Stimulated activated CD4-positive, alpha-beta T cell treated with anti-CD3 and anti-CD28 coated beads, Interleukin-1b, Interleukin-23, amount 100 ng/mL, for 1 hour (primary cell): ENCODE measurements at places on chromosomes 12 and 14.

DNA sequence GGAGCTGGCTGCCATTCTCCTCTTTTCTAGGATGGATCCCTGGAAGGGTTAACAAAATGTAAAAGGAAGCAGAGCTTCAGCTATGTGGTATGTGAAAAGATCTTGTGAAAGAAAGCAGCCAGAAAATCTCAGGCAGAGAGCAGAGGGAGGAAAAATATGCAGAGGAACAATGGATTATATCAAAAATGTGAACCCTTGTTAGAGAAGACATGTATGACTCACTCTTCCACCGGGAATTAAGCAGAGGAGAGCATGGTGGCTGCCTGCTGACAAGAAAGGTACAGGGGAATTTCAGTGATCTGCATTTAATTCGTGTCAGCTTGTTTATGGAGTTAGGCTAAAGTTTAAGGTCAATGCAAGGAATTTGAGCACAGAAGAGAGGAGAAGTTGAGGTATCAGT lies 46.3 kb downstream of the KCNA1 start:
- no peak for DNase-seq

DNA sequence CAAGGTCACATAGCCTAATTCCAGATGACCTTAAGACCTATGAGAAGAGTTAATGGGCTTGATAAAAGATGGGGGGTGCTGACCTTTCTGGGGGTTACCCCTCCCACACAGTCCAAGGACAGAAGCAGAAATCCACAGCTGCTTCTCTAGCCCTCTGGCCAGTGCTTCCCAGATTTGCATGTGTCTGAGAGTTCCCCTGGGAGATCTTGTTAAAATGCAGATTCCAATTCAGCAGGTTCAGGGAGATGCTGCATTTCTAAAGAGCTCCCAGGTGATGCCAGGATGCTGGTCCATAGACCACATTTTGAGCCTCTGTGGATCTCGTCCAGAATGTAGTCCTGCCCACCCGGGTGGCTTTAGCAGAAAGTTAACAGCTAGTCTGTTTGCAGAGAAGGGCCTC lies 82.1 kb downstream of the WSCD2 start:
- DNase-seq = no peak

DNA sequence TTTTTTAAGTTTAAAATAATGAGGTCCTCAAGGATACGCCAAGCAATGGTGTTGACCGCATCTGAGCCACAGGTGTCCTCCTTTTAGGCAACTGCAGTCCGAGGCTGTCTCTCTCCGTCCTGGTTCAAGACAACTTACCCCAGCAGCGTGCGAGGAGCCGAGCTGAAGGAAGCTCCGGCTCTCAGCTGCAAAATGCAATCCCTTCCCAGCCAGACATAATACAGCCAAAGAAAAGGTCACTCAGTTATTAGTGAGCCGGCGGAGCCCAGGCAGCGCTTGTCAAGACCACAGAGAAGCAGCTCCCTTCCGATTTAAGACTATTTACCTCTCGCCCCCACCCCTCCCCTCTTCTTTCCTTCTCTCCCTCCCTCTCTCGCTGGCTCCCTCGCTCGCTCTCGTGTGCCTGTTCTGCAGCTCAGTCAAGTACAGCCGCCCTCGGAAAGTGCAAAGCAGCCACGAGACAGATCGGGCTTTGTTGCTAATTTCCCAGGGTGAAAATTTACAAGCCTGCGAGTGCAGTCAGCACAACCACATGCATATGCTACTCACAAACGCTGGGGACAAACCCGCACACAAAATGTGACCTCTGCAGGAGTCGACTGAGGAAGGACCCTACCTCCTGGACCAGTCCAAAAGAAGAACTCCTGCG lies 363 bp upstream of the LMO3 start:
- no peak for DNase-seq

GRCh38 chr14:76828339-76829012 lies 2.3 kb downstream of the LRRC74A start:
- DNase-seq = no peak

GRCh38 chr14:32468955-32469354 lies 139.9 kb downstream of the AKAP6 start:
- no peak for DNase-seq

DNA sequence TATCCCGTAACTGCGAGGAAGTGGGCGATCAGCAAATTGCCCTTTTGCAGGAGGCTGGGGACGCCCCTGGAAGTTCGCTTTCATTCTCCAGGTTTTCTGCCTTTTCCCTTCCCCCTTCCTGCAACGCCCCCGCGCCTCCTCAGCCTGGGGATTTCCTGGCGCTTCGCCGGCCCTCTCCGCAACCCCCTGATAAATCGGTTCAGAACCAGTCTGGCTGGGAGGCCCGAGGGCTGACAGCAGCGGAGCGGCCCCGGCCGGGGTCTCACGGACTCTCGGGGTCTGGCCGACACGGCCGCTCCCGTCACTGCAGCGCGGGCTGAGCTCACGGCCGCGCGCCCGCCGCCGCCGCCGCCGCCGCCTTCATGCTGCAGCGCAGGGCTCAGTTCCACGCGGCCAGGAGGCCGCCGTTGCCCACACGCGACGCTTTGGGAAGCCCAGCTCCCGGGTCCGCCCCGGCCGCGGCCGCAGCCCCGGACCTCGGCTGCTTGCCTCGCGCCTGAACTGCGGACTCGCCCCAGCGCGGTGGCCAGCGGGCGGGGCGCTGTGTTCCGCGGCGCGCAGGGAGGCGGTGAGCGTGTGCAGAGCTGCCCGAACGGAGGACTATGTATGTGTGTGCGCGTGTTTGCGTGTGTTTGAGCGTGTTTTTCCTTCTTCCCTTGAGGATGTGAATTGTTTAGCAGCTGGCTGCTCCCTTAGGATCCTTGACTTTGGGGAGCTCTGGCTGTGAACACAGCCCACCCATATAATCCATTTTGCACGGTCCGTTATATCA lies at the start of gene LRFN5:
TSS of gene LRFN5 (plus strand) at position 345 of the 772 bp plus-strand sequence.
- no peak for DNase-seq

DNA sequence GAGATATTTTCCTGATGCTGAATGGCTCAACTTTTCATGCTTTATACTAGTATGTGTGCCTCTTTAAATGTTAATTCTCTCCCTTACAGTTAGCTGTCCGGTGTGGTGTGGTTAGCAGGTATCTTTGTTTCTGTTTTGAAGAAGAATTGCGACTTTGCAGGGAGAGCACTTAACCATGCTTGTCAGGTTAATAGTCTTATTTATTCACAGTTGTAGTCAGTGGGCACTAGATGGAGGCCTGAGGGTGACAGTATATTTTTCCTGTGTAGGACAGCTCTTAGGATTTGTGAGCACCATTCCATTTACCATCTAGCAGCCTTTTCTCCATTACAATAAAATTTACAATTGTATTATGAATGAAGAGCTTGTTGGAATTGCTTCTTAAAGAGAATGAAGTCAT lies 34.9 kb downstream of the PDE3A start:
- DNase-seq = no peak
